Bone marrow (tissue), 2 donors: ENCODE measurements at places on chromosomes 4 and X.

- no peak for DNase-seq
Measured at GRCh38 chr4:66429276-66429675, 759.0 kb upstream of the EPHA5 start.

DNA sequence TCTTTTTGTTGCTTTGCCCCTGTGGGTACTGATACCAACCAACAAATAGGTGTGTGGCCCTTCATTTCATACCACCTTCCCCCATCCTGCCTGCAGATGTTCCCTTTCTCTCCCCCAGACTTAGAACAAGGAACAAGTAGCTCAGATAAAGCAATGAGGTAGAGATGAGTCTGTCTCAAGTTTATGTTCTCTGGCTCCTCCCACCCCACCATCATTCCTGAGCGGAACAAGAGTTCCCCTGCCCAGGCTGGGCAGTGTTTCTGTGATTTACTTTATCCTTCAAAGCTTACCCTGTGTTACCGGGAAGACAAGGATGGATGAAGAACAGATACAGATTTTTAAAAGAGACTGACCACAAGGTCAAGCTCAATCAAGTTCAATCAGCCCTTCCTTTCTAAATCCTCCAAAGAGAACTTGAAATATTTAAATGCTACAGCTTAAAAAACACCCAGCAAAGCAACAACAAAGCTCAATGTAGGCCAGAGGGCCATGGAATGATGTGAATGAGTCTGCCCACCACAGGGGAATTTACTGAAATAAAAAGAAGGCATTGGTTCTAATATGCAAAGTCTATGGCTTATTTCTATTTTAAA is 80.1 kb upstream of the UCP1 start:
- no peak for DNase-seq

GRCh38 chrX:13647709-13648212 is 5.2 kb upstream of the TCEANC start:
- DNase-seq: peak; percentile 7

DNA sequence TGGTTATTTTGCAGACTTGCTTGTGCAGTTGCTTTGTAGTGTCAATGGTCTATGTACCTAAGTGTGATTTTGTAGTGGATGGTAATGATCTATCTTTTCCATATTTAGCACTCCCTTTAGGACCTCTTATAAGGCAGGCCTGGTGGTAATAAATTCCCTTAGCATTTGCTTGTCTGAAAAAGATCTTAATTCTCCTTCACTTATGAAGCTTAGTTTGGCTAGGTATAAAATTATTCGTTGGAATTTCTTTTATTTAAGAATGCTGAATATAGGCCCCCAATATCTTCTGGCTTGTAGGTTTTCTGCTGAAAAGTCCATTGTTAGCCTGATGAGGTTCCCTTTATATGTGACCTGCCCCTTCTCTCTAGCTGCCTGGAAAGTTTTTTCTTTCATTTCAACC is 10.6 kb upstream of the HSD17B13 start:
- DNase-seq: no peak

DNA sequence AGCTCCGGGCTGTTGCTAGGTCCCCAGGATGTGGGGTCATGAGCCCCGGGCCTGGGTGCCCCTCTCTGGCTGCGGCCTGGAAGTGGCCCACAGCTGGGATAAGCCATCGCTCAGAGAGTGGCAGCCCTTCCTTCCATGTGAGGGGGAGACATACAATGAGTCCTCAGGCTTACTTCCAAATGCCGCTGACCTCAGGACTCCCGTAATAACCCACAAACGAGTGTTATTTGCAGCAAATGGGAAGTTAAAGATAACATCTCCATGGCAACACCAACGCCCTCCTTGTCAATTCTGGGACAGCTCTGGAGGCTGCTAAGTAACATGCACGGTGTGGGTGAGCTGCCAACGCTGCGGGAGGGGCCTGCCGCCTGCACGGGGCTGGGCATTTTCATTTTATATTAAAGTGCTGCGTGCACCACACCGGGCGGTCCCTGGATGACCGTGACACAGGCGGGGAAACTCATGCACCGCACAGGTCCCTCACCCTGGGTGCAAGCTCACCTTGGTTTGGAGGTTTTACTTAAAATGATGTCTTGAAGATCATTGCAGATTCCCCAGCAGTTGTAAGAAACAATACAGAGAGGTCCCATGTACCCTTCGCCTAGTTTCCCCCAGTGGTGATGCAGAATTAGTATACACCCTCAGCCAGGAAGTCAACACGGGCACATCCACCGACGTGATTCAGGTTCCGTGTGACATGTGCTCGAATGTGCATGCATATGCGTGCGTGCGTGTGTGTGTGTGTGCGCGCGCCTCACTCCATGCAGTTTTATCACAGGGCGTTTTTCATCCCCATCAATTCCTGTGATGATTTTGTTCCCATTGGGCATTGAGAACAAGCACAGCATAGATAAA is 79.4 kb downstream of the ABLIM2 start:
- DNase-seq: no peak

DNA sequence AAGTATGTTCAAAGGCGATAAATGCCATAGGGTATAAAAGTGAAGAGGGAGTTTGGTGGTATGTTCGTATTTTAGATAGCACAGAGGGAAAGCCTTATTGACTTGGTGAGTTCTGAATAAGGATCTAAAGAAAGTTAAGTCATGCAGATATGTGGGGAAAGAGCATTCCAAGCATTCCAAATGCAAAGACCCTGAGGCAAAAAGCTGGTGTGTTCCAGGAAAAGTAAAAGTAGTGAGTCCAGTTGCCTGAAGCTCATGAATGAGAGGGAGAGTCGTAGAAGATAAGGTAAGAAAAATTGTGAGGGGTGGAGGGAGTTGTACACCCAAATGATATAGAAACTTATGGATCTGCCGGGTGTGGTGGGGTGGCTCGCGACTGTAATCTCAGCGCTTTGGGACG is 426.7 kb downstream of the RPA4 start:
- no peak for DNase-seq

DNA sequence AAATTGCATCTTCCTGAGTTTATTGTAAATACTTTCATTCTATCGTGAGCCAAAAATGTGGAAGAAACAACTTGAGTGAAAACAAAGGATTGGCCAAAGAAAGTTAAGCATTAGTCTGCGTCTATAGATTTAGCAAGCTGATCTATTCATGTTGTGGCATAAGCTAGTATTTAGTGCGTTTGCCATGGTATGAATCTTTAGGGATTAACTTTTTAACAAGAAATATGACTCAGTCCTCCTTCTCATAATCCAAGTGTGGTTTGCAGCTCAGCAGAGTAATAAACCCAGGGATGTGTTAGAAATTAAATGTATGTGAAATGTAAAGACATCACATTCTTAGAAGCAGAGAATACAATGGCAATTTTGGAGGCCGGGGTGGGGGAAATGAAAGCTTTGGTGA is 1110.9 kb downstream of the NLGN4X start:
- DNase-seq: no peak

DNA sequence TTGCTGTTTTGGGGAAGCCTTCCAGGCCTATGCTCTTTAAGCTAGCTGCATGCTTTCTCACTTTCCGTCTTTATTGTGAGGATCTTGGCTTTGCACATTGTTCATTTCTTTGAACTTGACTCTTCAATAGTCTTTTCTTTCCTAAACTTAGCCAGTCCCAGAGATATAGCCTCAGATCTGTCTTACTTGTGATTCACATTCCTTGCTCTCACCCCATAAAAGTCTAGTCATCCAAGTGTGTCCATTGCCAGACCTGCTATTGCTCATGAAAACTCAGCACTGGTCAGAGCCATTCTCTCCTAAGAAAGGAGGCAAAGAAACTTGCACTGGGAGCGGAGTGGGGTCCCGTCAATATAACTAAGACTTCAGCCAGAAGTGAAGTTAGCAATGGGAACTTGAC is 275.0 kb upstream of the CTSO start:
- no peak for DNase-seq

DNA sequence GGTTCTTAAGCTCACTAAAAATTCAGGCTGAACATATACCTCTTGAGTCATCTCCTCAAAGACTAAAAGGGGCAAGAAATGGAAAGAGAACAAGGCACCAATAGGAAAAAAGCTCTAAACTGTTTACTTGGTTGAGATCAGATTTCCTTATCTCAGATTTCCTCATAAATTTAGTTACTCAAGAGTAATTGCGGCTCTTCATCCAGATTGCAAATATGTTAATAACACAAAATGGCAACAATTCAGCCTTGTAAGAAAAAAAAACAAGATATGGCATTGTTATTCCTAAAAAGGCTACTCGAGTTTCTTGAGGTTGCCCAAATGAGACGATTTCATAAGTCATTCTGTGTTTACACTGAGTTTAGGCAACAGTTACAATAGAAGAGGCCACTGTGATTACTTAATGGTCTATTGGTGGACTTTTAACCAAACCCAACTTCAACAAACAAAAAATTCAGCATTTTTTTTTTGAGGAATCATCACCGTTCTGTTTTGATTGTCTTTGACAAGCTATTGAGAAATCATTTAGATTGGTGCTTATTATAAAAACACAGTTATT is 97.9 kb upstream of the PDHA1 start:
- no peak for DNase-seq

DNA sequence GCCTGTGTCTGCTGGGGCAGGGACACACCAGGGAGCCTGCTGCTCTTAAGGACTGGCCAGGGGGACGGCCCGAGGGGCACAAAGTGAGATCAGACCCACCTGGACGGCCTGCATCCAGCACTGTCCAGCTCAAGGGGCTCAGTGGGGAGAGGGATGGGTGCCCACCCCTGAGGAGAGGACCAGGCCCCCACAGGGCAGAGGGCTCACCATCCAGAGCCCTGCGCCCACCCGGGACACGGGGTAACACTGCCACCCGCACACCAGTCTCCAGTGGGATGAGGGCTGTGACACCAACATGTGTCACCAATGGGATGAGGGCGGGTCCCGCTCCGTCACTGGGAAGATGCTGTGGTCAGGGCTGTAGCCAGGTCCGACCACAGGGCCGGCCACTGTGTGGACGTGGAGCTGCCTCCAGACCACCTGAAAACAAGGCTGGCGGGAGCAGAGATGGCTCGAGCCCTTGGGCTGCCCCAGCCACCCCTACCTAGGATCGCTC is 13.2 kb downstream of the DGKQ start:
- no peak for DNase-seq

DNA sequence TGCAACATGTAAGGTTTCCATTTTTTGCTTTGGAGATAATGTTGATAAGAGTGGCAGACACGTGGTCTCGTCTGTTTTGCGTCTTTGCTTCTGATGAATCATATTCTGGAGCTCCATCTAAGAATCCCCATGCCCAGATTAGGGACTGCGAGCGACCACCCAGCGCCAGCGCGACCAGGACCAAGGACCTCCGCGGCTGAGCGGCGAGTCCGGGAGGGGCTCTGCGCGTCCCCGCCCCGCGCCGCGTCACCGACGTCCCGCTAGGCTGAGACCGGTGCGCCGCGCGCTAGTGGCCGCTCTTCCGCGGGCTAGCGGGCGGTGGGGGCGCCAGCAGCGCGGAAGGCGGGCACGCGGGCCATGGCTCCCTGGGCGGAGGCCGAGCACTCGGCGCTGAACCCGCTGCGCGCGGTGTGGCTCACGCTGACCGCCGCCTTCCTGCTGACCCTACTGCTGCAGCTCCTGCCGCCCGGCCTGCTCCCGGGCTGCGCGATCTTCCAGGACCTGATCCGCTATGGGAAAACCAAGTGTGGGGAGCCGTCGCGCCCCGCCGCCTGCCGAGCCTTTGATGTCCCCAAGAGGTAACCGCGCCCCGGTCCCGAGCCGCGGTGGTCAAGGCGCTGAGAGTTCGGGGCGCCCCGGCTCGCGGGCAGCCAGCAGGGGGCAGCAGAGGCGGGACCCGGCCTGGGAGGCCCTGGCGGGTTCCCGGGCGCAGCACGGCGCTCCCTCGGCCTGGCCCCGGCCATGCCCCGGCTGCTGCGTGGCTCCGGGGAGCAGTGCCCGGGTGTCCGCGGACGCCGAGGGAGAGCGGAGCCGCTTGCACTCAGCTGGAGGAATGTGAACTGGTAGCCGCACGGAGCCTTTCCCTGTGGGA is at the start of gene SRD5A3:
TSS of gene SRD5A3 (plus strand) at position 263 of the 871 bp plus-strand sequence. CDS start at position 358, 95 bp downstream.
- peak; percentile 81 for DNase-seq

- DNase-seq: no peak
Measured at GRCh38 chrX:19625612-19626011, 110.3 kb upstream of the MAP3K15 start.

DNA sequence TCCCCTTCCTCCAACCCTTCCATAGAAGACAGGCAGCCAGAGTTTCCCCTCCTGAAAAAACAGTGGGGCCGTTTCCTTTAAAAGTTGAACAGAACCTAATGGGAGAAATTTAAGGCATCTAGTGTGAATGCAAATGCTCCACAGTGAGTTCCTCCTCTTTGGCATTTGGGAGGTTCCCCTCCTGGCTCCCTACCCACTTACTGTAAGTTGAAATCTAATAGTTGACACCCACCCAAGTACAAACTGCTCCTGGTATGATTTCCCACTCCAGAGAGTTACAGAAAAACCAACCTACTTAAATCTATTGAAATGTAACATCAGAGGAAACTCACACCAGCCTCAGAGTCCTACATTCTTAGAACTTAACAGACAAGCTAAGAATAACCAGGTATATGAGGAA is 17.6 kb downstream of the ENPEP start:
- DNase-seq: no peak

- DNase-seq: no peak
Measured at GRCh38 chr4:103361926-103362325, 163.8 kb upstream of the CENPE start.

GRCh38 chr4:67885762-67886161 is 2.0 kb upstream of the TMPRSS11D start:
- DNase-seq: no peak

DNA sequence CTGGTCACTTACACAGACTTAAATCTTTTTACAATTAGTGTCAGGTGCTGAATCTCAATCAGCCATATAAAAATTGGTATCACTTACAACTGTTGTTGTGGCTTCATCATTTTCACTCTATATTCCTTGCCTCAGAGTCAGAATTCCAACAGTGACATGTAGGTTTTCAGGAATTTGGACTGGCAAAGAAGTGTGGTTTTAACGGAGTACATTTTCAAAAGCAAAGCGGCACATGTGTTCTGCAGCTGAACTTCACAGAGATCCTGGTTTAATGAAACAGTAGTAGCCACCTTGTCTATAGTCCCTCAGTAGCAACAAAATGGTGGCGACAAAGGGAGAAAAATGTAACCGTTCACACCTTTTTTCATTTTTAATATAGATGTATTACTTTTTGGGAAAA is 486.6 kb downstream of the FAT4 start:
- no peak for DNase-seq
